ENCODE measurements at places on chromosomes 3 and 15.

DNA sequence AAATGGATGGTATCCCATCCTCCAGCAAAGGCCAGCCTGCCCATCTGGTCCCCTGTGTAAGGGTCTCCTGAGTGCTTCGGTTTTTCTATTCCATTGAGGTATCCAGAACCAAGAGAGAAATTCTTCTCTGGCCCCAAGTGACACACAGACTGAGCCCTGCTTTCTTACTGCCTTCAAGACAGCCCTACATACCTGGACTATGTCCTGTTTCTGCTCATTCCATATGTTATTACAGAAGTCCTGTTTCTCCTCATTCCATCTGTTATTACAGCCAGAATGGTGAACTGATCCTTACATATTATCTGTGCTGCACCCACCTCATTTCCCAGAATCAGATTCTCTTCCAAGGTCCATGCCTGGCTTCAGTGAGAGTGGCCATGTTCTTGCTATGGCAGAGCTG, 115.2 kb downstream of the DCLK3 start:
- no peak for DNase-seq

GRCh38 chr3:134306320-134306719, 55.7 kb upstream of the RYK start:
- DNase-seq: no peak

DNA sequence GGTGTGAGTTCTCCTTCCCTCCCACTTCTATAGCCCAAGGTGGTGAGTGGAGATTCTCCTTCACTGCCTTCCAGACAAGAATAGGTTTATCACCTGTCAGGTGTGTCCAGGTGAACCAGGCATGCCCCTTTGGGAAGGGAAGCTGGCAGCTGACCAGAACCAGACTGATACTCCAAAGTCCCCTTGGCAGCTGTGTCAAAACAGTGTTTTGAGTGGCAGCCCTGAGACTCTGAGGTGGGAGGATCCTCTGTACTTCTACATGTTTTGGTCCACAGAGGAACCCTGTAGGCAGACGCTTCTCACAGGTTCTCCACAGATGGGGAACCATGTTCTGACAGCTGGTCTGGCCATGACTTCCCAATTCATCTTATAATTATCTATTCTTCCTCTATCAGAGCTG, 30.1 kb downstream of the ISL2 start:
- DNase-seq: no peak

GRCh38 chr3:174483254-174483653, 375.9 kb upstream of the NAALADL2 start:
- no peak for DNase-seq

GRCh38 chr15:61229883-61230180, 730 bp upstream of the RORA start:
- DNase-seq: no peak

DNA sequence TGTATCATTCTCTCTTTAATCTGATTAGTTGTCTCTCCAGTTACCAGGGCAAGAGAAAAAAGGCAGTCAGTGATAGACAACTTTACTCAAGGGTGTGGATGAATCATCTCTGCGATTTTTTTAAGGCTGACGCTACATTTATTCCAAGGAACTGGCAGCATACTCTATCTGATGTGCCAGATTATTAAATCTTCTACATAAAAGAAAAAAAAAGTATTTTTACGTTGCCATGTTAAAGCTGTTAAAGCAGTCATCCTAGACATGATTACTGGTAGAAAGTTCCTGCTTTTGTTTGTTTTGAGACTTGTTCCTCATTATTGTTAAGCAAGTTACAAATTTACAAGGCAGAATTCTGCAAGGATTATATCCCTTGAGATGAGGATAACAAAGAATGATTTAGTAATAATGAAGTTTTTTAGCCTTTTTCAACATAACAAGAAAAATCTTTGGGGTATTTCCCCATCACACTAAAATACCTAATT, 121.7 kb downstream of the CBLB start:
- DNase-seq: no peak

DNA sequence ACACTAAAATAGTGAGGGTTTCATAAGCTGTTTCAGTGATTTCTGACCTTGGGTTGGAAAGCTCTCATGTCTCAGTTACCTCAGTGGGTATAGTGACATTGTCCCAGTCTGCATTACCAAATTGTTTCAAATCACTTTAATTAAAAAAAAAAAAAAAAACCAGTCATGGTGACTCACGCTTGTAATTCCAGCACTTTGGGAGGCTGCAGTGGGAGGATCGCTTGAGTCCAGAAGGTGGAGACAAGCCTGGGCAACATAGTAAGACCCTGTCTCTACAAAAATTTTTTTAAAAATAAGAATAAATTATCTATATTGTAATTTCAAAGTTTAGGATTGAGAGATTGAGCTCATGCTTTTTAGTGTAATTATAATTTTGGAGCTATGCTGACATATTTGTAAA, 78.0 kb downstream of the MBNL1 start:
- DNase-seq: no peak

DNA sequence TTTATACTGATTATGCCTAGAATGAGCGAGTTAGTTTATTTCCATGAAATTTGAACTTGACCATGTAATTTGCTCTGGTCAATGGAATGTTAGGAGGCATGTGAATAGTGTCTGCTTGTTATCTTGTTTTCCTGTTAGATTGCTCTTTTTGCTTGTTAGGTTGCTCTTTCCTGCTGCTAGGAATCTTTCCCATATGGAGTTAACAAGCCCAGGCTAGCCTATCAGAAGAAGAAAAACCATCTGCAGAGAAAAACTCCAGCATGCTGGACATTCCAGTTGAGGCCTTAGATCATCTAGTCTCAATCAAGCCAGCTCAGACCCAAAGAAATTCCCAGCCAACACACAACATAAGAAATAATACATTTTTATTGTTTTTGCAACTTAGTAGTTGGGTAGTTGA, 470.2 kb upstream of the AGTR1 start:
- DNase-seq: no peak

- DNase-seq: no peak
These were observed 37.7 kb upstream of the FGD5 start for GRCh38 chr3:14780927-14781507.

GRCh38 chr3:97825101-97825500, 3.3 kb downstream of the CRYBG3 start:
- DNase-seq: no peak

- DNase-seq: no peak
These were observed 257.5 kb downstream of the SHQ1 start for GRCh38 chr3:72590732-72591221.

GRCh38 chr15:29571792-29572431, 250.4 kb downstream of the TJP1 start:
- no peak for DNase-seq

DNA sequence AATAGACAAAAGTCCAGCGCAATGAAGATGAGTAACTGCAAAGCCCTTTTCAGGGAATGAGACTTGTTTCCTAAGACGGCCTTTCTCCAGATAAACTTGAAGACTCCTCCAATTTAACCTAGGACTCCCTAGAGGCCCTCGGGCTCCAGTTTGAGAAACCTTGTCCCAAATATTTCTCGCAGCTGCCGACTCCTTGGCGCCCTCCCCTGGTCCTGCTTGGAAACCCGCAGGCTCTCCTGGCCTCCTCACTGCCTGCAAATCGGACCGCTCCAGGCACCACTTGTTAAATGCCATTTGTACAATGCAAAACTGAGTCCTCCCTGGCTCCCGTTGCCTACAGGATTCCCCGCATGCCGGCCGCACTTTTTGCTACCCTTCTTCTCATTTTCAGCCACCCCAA, 36.8 kb downstream of the MUC4 start:
- no peak for DNase-seq

DNA sequence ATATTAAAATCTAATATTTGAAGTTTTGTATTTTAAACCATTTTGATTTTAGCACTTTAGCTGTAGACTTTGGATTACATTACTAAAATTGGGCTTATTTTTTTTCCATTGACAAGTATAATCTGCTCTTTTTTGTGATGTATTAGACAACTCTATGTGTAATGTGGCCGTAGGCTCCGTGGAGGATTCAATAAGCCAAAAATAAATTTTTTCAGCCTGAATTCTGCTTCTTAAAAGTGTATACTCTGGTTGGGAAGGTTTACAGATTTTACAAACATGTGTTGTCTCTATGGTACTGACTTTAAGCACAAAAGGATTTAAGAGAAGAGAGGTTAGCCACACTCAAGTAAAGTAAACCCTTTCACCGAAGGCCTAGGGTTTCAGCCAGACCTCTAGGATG, 110.8 kb downstream of the PLCL2 start:
- no peak for DNase-seq

DNA sequence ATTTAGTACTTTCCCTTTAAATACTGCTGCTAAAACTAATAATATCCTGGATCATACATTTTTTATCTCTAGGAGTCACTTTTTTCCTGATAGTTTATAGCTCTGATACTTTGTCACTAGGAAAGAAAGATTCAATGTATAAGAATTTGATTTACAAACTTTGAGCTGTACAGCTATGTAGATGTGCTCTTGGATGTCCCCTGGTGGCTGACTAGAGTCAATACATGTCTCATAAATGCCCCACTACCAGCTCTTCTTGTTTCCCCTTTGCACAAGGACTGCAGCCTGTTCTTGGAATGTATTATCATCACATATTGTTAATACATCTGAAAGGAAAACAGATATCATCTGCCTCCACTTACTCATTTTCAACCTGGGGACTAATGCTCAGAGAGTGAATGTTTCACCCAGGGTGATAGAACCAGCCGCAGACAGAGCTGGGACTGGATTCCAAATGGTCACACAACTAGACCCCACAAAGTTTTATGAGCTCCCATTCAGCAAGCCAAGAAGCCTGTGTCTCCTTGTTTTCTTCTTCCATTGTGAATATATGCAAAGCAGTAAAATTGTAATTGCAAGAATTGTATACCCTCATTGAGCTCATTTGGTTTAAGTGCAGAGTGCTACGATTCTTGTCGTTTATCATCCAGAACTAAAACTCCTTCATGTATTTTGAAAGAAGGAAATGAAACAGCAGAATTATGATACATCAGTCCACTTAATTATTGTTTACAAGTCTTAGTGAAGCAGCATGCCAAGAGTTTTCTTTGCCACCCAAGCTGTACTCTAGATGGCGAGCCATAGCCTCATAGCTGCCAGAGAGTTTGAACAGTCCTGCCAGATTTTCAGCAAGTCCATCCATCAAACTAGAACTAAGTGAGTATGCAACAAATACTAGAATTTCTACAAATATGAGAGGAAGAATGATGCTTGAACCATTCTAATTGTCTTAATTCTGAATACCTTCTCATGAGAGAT, 261.6 kb upstream of the LMCD1 start:
- no peak for DNase-seq

DNA sequence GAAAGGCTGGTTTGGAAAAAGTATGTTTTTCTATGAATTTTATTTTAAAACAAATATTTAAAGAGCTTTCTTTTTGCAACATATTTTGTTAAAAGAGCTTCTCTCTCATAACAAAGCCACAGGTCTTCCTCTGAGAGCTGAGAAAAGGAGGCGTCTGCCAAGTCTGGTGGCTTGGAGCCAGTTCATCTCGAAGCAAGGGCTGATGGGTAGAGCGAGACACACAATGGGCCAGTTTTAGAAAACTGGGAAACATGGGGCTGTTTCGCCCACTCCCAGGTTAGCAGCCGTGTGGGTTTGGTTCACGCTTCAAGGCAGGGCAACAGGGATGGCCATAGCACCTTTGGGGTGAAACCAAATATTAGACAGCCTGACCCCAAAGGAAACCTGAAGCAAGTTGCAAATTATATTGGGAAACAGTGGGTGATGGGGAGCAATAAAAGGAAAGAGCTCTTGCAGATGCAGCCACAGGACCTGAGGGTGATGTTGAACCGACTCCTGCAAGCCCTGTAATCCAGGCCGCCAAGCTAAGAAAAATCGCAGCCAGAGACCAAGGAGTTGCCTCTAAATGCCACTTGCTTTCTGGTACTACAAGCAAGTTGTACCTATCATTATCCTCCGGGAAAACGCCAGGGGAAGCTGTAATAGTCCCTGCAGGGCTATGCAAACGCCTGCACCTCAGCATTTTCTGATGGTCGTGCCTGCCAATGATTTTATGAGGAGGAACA, 88.4 kb upstream of the GALNT15 start:
- DNase-seq: no peak

DNA sequence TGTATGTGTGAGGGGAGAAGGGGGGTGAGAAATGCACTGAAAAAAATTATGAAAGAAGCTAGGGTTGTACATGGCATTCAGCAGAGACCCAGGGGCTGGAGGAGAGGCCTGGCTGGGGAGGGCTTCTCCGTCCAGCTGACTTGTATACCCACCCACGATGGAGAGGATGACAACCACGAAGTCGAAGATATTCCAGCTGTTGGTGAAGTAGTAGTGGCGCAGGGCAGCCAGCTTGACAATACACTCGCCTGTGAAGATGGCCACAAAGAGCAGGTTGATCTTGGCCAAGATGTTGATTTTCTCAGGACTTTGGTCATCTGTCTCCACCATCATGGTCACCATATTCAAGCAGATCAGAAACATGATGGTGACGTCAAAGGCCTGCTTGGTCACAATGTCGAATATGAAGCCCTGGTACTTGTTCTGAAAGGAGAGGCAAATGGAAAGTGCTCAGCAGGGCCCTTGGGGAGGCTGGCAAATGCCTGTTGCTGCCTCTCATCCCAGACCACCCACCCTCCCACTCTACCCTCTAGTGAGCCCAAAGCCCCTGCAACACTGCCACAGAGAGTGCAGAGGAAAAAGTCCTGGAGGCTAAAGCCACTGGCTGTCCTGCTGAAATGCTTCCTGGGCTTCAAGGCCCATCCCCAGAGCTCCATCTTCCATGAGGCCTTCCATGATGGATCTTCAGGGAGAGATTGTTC, 58.1 kb downstream of the EXOG start:
- no peak for DNase-seq

GRCh38 chr15:100284191-100284590, 57.6 kb downstream of the ADAMTS17 start:
- no peak for DNase-seq

DNA sequence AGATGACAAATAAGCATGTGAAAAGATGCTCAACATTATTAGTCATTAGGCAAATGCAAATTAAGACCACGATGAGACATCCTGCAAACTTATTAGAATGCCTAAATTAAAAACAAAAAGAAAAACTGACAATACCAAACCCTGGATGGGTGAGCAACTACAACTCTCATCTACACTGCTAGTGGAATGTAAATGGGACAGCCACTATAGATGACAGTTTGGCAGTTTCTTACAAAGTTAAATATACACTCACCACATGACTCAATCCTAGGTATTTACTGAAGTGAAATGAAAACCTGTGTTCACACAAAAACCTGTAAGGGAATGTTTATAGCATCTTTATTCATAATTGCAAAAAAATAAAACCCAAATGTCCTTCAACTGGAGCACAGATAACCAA, 74.7 kb downstream of the NPTN start:
- no peak for DNase-seq

DNA sequence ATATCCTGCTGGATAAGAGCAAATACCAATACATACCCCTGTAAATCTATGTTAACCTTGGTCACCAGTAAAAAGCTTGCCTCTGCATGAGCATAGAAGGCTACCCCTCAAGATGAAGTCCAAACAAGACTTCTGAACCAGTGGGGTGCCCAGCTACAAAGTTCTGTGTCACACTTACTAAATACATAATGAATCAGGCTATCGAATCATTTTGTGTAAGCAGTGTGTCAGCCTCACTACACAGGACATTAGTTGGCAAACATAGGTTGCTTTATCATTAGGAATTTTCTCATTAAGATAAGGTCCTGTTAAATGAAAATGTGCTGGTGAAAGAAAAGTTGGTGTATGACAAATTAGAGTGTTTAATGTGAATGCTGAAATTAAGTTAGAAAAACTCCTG, 452.0 kb downstream of the MFSD1 start:
- no peak for DNase-seq

GRCh38 chr3:141546081-141546480, 59.3 kb downstream of the RASA2 start:
- no peak for DNase-seq
